ENCODE measurements at places on chromosomes 5 and 9. TPM values are rescaled to one million over a fixed set of nuclear protein-coding genes. Genes with fewer than 3 reads are reported as not detected.

GRCh38 chr5:100668511-100668910, 133.3 kb downstream of the FAM174A start:
- no peak for DNase-seq

- no peak for DNase-seq
Observed at GRCh38 chr5:169429044-169429443, 128.1 kb upstream of the SLIT3 start.

GRCh38 chr9:35397923-35398322, 92.0 kb upstream of the RUSC2 start:
- DNase-seq, result no peak

DBN1 gene
- total RNA-seq, result 300 TPM

NUTM2G gene
- total RNA-seq, result not detected

LCP2 gene
- total RNA-seq, result 5.7 TPM

DNA sequence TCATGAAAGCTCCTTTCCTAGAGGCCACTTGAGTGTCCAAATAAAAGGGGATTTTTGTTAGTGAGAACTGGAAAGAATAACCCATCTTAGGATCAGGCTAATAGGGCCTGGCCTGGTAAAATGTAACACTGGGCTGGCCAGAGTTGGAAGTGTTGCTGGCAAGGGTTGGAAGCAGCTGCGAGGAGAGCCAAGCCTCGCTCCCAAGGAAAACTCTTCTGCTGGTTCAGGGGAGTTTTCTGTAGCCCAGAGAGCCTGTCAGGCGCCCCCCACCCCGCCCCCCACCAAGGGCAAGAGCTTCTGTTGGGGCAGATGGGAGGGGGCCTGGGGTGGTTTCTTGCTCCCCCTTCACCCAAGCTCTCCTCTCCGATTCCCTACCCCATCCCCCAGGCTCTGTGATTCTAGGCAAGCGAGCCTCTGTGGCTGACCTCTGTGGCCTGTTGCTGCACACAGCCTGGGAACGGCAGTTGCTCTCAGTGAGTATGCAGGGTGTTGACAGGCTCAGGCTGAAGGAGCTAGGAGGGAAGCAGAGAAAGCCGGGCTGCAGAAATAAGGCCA, 547.8 kb downstream of the CCDC171 start:
- DNase-seq, result no peak

MARCHF11 gene
- total RNA-seq, result not detected

DNA sequence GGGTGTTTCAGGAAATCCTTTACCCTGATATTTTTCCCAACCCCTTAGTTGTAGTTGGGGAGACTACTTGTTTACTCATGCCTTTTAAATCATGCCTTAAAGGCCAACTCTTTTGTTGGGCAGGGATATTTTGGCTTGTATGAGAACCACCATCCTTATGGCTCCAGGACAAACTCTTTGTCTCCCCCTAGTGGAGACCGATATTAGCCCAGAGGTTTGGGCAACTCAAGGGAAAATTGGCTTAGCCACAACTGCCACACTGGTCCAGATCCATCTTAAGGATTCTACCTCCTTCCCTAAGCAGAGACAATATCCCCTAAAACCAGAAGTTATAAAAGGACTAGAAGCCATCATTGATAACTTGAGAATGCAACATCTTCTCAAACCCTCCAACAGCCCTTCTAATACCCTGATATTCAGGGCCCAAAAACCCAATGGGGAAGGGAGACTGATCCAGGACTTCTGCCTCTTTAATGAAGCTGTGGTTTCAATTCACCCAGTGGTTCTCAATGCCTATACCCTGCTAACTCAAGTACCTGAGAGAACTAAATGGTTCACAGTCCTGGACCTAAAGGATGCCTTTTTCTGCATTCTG, 100.9 kb upstream of the HCN1 start:
- DNase-seq, result no peak

FOXD4L4 gene
- 0.53 TPM for total RNA-seq

DNA sequence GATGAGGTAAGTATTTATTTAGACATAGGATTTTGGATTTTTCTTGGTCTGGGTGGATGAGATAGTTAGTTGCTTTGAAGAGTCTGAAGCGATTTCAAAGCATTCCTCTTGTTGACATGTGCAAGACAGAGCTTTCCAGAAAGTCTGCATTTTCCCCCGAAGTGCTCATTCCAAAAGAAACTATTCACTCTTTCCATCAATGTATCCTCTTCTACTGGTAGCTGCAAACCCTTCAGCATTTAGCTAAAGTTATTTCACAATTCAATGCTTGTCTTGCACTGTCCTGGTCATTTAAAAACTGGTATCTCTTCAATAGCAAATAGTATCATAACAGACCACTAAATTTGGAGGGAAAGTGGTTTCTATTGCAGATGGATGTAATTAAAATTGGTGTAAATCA, 13.0 kb downstream of the NREP start:
- DNase-seq, result no peak

IGFBPL1 gene
- 0.35 TPM for total RNA-seq

- no peak for DNase-seq
Observed at GRCh38 chr9:33436445-33436844, 10.9 kb downstream of the AQP3 start.

DNA sequence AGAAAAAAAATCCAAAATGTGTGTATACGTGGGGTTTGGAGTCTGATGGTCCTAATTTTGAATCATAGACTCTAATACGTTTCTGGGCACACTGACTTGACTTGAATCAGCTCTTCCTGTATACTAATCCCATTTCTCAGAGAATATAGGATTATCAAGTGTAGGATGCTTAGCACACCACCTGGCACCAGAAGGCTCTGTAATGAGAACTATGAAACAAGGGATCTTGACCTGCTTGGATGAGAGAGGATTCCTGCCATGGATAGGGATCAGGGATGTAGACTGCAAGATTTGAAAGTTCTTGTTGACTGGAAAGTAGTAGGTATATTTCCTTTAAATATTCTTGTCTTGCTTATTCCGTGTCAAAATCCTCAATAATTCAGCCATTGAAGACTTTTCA, 7.8 kb downstream of the HSPA4 start:
- no peak for DNase-seq

ABL1 gene
- total RNA-seq, result 62.9 TPM

DNA sequence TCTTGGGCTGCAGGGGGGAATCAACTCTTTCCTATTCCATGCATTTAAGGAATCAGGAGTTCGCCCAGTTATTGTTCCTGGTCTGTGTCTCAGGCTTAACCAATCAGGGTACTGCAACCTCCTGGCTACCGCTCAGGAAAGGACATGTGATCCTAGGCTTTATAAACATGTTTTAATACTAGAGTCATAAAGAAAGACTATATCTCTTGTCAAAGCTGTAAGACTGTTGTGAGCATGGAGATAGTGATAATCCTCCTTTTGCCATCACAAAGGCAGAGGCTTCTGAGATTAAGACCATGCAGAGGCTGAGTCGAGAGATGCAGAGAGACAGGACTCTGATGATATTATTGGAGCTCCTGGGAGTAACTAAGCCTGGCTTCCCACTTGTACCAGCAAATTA, 137.0 kb downstream of the YIPF5 start:
- no peak for DNase-seq

- DNase-seq, result no peak
Observed at GRCh38 chr5:68334553-68334886, 119.0 kb downstream of the PIK3R1 start.

- no peak for DNase-seq
Observed at GRCh38 chr9:73869264-73869663, 627.9 kb upstream of the RORB start.

PCDHB4 gene
- total RNA-seq, result 0.53 TPM

DNA sequence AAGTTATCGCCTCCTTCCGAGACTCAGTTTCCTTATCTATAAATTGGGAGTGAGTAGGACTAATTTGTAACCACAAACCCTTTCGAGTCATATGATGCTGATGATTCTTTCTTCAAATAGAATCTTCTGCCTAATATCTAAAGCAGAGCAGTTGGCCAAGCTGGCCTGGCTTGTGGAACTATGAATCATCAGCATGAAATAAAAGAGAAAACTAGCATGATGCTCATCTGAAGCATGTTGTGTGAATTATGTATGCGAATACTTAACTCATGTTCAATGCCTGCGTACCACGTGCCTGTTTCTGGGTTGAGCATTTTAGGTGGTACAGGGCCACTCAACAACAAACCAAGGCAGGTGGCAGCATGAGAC, 15.0 kb upstream of the ORM1 start:
- no peak for DNase-seq

DNA sequence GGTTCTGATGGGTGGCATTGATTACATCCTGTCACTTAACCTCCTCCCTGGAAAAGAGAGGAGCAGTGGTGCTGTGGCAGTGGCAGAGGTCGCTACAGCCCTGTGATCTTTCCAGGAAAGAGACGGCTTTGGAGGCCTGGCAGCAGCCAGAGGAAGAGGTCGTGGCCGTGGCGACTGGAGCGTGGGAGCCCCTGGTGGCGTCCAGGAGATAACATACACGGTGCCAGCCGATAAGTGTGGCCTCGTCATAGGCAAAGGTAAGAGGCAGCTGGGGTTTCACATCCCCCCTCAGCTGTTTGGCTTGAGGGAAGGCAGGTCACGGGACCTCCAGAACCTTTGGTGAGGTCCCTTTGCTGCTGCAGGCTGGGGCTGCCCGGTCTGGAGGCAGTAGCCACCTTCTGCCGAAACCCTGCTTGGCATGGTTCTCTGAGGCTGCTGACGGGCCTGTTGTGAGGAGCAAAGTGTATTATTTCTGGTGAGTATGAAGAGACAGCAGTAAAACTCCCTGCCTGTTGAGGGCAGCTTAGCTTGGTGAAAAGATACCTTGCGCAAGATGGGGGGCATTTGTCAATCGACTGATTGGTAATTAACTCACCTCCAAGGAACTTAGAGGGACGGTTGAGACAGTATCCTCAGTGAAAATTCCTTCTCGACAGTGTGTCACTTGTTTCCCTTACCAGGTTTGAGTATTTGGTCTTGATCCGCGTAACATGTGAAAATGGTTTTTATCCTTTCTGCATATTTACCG, 38.0 kb upstream of the PRDM12 start:
- DNase-seq, result no peak

GRCh38 chr5:154647114-154647760, 107.9 kb upstream of the LARP1 start:
- DNase-seq, result no peak

DNA sequence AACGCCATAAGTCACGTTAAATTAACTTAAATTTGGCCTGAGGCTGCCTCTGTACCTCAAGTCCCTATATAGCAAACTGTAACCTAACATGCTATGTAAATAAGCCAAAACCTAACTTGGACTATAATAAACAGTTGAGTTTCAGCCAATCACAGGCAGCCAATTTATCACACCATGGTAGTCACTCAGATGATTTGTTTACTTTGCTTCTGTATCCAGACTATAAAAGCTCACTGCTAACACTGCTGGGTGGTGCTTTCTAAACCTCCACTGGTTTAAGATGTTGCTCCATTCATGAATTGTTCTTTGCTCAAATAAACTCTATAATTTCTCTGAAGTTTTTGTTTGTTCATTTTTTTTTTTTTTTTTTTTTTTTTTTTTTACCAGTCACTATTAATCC, 62.8 kb downstream of the TRPM3 start:
- no peak for DNase-seq

- DNase-seq, result no peak
Observed at GRCh38 chr5:42952578-42952974, 87.5 kb downstream of the ANXA2R start.

DNA sequence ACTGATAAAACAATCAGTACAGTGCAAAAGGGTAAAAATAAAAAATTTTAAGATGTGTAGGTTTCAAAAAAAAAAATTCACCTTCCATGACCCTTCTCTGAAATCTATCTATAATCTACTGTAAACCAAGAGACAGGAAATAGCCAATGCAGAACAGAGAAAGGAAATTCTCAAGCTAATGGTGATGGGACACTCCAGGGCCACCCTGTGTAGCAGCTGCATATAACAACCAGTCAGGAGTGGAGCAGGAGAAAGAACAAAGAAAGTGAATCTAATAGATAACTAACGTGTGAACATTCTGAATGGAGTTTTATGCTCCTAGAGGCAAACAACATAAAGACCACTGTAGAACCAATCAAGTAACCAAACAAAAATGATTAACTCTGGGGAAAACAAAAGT, 16.6 kb downstream of the SPTLC1 start:
- DNase-seq, result no peak

- no peak for DNase-seq
Observed at GRCh38 chr5:66560371-66560770, 35.8 kb upstream of the MAST4 start.

LIX1 gene
- not detected for total RNA-seq

- DNase-seq, result no peak
Observed at GRCh38 chr5:135846311-135846710, 11.8 kb downstream of the SLC25A48 start.

IZUMO3 gene
- not detected for total RNA-seq

DNA sequence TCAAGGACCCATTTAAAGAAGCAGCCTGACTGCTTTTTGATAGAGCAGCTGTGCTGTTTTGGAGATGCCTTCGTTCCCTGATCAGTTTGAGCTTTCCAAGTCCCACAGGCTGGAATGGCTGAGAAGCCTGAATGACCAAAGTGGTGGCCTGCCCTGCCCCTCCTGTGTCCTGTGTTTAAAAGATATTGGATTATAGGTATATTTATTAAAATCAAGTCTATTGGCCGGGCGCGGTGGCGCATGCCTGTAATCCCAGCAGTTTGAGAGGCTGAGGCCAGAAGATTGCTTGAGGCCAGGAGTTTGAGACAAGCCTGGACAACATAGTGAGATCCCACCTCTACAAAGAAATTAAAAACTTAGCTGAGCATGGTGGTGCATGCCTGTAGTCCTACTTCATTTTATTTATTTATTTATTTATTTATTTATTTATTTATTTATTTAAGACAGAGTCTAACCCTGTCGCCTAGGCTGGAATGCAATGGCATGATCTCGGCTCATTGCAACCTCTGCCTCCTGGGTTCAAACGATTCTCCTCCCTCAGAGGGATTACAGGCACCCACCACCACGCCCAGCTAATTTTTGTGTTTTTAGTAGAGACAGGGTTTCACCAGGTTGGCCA, 87.7 kb downstream of the CACNA1B start:
- DNase-seq, result no peak

- DNase-seq, result peak; percentile 22
Observed at GRCh38 chr5:36305571-36306326, 4.0 kb upstream of the RANBP3L start.
